Omental fat pad (tissue), 4 donors: ENCODE measurements at places on chromosomes 6 and 20.

GRCh38 chr6:18269253-18269652 is 4.9 kb upstream of the DEK start:
- DNase-seq: no peak

DNA sequence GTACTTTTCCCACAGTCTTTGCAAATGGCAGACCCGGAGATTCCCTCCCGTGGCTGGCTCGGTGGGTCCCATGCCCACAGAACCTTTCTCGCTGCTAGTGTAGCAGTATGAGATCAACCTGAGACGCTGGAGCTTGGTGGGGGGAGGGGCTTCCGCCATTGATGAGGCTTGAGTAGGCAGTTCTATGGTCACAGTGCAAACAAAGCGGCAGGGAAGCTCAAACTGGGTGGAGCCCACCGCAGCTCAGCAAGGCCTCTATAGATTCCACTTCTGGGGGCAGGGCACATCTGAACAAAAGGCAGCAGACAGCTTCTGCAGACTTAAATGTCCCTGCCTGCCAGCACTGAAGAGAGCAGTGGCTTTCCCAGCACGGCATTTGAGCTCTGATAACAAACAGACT is 186.0 kb upstream of the KCNK16 start:
- no peak for DNase-seq

DNA sequence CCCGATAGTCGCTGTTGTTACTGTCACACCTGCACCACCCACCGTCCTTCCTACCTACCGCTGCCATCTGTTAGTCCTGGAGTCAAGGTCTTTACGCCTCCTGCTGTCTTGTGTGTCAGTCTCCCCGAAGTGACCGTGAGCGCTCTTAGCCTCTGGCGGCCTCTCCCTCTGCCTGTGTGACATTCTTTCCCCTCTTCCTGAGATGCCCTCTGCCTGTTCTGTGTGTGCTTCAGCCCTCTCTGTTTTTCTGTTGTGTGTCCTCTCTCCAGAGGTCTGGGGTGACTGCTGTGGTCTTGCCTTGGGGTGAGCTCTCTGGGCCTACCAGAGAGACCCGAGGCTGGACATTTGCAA is 54.9 kb downstream of the TCP11 start:
- no peak for DNase-seq

GRCh38 chr6:143564484-143565017 is 53.0 kb upstream of the FUCA2 start:
- no peak for DNase-seq

DNA sequence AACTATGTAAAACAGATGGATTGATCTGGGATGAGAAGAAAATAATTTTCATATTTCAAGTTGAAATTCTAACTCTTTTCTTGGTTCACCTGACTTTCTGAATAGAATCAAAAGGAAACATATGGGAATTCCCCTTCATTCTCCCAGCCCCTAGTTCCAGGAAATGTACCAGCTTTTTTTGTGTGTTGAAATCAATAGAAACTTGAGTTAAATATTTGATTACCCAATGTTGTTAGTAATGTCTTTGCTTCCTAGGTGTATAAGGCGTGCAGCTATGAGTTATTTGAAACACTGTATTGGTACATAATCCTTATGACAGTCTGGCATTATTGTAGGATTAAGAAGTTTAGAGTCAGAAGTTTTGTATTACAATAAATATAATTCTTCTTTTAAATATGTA is 21.5 kb downstream of the VNN2 start:
- DNase-seq: no peak
